HCEC 1CT (cell line): ENCODE measurements at places on chromosomes 3 and 15.

- DNase-seq = no peak
Observed at GRCh38 chr3:78277220-78277619, 1237.3 kb downstream of the ROBO2 start.

- no peak for DNase-seq
Observed at GRCh38 chr3:29334706-29335105, 53.8 kb downstream of the RBMS3 start.

- no peak for DNase-seq
Observed at GRCh38 chr15:87228460-87228859, 1028.1 kb downstream of the NTRK3 start.

GRCh38 chr15:68550498-68551295 is 28.1 kb upstream of the CORO2B start:
- peak; percentile 10 for DNase-seq

GRCh38 chr3:150183678-150184425 is 213.2 kb upstream of the PFN2 start:
- DNase-seq = peak; percentile 91

- peak; percentile 53 for DNase-seq
Observed at GRCh38 chr3:160296591-160296990, 71.4 kb downstream of the C3orf80 start.

GRCh38 chr3:78255403-78255802 is 1215.5 kb downstream of the ROBO2 start:
- peak; percentile 79 for DNase-seq

- no peak for DNase-seq
Observed at GRCh38 chr3:184173374-184173722, 1.3 kb upstream of the AP2M1 start.

DNA sequence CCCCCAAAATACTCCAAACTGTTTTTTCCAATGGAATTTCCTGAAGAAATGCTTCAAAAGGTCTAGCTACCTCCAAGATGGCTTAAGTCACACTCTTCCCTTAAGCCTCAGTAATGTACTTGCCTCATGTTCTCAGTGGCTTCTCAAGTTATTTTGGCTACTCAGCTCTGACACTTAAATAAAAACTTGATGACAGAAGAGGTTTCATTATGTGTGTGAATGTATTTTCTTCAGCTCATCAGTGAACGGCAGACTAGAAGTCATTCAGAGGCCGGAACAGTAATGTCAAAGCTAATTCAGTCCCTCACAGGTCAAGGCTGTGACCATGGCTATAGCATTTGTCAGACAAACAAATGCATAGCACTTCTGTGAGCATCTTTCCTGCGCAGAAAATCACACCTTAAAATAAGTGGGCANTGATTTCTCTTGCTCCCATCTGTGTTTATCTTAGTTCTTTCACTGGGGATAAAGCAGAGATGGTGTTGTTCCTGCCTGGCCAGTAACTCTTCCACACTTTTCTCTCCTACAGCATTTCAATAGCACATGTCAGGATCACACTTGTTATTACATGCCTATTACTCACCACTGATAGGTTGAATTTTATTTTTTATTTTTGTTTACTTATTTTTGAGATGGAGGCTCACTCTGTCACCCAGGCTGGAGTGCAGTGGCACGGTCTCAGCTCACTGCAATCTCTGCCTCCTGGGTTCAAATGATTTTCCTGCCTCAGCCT is 68.5 kb upstream of the PLCL2 start:
- DNase-seq = no peak

GRCh38 chr15:79991826-79992225 is 20.8 kb upstream of the BCL2A1 start:
- no peak for DNase-seq

- peak; percentile 57 for DNase-seq
Observed at GRCh38 chr15:74291101-74292071, 55.3 kb downstream of the CCDC33 start.

DNA sequence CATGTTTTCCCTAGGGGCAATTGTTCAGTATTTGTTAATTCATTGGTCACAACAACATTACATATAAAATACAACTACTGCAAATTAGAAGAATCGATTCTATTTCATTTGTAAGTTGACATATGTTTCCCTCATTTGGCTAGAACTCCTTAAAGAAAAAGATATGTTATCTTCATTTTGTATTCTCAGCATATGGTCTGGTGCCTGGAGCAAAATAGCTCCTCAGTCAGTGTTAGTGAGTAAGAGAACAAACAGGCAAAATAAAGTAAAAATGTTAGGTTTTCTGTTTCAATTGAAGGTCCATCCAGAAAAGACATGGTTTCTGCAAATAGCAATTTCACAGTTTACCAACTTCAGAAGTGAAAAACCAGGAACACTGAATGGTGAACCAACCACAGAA is 1343.1 kb downstream of the ROBO1 start:
- no peak for DNase-seq

DNA sequence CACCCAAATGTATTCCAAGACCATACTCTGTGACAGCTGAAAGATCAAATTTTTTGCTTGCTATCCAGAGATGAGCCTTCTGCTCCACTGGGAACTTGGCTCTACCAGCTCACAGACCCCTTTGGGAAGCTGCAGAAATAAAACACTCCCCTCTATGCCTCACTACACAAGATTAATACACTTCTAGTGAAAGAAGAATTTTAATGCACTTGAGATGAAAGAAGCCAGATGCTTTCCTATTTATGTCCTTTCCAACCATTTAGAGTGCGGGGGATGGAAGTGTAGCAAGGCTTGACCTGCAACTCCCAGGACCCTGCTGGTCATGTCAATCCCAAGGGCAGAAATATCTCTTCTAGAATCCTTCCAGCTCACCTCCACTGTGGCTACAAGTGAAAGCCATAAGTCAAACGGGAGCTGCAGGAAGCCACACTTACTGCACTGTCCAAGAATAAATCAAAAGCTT is 34.7 kb downstream of the ANXA2 start:
- no peak for DNase-seq

DNA sequence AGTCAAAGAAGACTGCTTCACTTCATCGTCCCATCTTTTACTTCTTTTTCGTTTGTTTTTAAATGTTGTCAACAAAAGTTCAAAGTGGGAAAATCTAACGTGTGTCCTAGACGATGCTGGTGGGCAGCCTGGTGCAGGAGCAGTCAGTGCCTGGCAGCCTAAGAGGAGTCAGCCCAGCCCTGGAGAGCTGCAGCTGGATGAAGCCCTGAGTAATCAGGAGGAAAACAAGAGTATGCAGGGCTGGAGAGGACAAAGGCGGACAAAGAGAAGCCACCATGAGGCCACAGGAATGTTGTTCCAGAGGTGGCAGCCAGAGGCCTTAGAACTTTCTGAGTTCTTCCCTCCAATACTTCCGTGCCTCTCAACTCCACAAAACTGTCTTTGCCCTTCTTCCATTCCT is 5.7 kb downstream of the ADAMTS17 start:
- no peak for DNase-seq
